ENCODE measurements at places on chromosomes 7 and 10.
A peak's percentile ranks its signal among the peaks of the same experiment; 100 is the strongest.

- DNase-seq: no peak
- H3K27me3 ChIP-seq: no peaks in the 10 kb centered on the region
- H3K4me3 ChIP-seq: no peak overlapping the region
- H3K36me3 ChIP-seq: peaks cover 32% of the 10 kb centered on the region
Measured at GRCh38 chr7:155311826-155312537, 14.3 kb downstream of the INSIG1 start.

GRCh38 chr7:97018126-97018601 is 6.5 kb downstream of the DLX5 start:
- H3K27ac ChIP-seq: no peak overlapping the region
- no peak overlapping the region for H3K4me3 ChIP-seq
- no peaks in the 10 kb centered on the region for H3K27me3 ChIP-seq
- no peaks in the 10 kb centered on the region for H3K36me3 ChIP-seq
- DNase-seq: no peak

DNA sequence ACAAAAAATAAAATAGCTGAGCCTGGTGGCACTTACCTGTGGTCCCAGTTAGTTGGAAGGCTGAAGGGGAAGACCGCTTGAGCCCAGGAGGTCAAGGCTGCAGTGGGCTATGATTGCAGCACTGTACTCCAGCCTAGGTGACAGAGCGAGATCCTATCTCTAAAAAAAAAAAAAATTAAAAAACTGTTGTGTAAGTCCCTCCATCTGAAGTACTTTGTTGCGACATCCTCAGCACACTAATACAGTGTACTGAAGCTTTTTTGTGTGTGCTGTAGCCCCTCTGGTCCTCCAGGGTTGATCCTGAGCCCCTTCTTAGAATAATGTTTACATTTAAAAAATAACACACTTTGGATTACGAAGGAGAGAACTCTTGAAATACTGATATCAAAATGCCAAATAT is 71.3 kb downstream of the PFKFB3 start:
- H3K27ac ChIP-seq: no peak overlapping the region
- no peak for DNase-seq
- no peak overlapping the region for H3K4me3 ChIP-seq

GRCh38 chr7:36896956-36897590 is 172.8 kb upstream of the AOAH start:
- H3K4me1 ChIP-seq: no peaks in the 10 kb centered on the region
- no peaks in the 10 kb centered on the region for H3K36me3 ChIP-seq
- H3K27ac ChIP-seq: no peak overlapping the region
- H3K4me3 ChIP-seq: no peak overlapping the region
- H3K27me3 ChIP-seq: no peaks in the 10 kb centered on the region

DNA sequence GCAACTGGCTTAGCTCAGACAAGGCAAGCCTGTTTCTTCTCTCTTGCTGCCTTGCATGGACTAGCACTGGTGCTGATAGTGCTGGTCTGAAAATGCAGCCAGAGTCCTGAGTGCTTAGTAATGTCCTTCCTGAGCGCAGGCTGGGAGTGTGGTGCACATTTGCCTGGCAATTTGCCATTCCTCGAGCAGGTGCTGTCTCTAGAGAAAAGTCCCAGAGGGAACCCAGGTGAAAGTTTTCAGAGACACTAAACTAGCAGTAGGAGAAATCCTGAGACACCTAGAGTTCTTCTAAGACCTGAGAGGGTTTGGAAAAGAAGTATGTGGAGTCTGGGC is 1.9 kb downstream of the SFTPD start:
- H3K36me3 ChIP-seq: no peaks in the 10 kb centered on the region
- DNase-seq: no peak
- no peaks in the 10 kb centered on the region for H3K4me1 ChIP-seq
- H3K4me3 ChIP-seq: no peak overlapping the region
- H3K27me3 ChIP-seq: no peaks in the 10 kb centered on the region
- H3K27ac ChIP-seq: no peak overlapping the region

- H3K27ac ChIP-seq: no peak overlapping the region
- no peaks in the 10 kb centered on the region for H3K4me1 ChIP-seq
- no peaks in the 10 kb centered on the region for H3K36me3 ChIP-seq
- DNase-seq: no peak
Measured at GRCh38 chr10:110269374-110270318, 35.1 kb downstream of the SMNDC1 start.

DNA sequence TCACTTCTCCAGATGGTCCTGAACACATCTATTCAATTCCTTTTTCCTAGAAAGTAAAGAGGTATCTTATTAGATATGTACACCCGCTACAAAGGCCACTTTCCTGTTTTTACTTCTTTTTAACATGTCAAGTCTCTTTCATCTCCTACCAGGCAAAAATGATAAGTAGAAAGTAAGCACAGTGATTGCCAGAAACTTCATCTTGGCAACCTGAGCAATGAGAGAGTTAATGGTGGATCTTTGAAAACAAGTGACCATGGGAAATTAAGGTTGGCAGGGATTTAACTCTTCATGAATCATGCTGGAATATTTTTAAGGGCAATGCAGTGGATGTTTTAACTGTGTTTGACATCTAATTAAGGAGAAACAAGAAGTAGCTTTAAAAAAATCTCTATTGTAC is 2.7 kb downstream of the SEMA3A start:
- H3K27me3 ChIP-seq: no peaks in the 10 kb centered on the region
- no peak for DNase-seq
- H3K27ac ChIP-seq: no peak overlapping the region
- H3K4me3 ChIP-seq: no peak overlapping the region

GRCh38 chr10:131453721-131454634 is 142.5 kb upstream of the TCERG1L start:
- 0 out of 2 replicates have a peak, but pooled peaks cover 2% of the 10 kb centered on the region for H3K4me1 ChIP-seq
- H3K4me3 ChIP-seq: no peak overlapping the region
- peak; percentile 86 for DNase-seq
- no peak overlapping the region for H3K27ac ChIP-seq
- H3K36me3 ChIP-seq: no peaks in the 10 kb centered on the region

DNA sequence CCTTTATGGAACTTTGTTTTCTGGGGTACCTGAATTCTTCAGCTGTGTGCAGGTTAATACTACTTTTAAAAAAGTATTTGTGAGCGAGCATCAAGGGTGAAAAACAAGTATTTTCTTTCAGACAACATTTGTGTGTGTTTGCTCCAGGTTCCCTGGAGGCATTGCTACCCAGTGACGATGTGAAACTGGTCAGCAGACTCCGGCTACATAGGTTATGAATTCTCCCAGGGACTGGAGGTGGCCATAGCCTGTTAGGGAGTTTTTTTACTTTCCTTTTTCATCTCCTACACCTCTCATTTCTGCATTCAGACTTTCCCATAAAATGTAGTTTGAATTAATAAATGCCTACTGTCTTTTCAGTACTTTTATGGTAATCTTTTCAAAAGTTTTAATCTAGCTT is 7.6 kb downstream of the AKR1D1 start:
- no peak overlapping the region for H3K27ac ChIP-seq
- no peaks in the 10 kb centered on the region for H3K4me1 ChIP-seq
- H3K27me3 ChIP-seq: no peaks in the 10 kb centered on the region
- H3K4me3 ChIP-seq: no peak overlapping the region

GRCh38 chr7:138151731-138152577 is 75.7 kb downstream of the AKR1D1 start:
- H3K4me1 ChIP-seq: no peaks in the 10 kb centered on the region
- no peak overlapping the region for H3K27ac ChIP-seq
- DNase-seq: no peak
- H3K27me3 ChIP-seq: no peaks in the 10 kb centered on the region
- H3K36me3 ChIP-seq: no peaks in the 10 kb centered on the region

- H3K27me3 ChIP-seq: no peaks in the 10 kb centered on the region
- no peak overlapping the region for H3K4me3 ChIP-seq
- H3K36me3 ChIP-seq: no peaks in the 10 kb centered on the region
- H3K4me1 ChIP-seq: no peaks in the 10 kb centered on the region
Measured at GRCh38 chr10:58064714-58065528, 202.8 kb downstream of the IPMK start.

GRCh38 chr10:51503378-51503777 is 196.0 kb downstream of the CSTF2T start:
- no peak overlapping the region for H3K27ac ChIP-seq
- no peaks in the 10 kb centered on the region for H3K27me3 ChIP-seq
- no peaks in the 10 kb centered on the region for H3K4me1 ChIP-seq
- H3K4me3 ChIP-seq: no peak overlapping the region
- no peaks in the 10 kb centered on the region for H3K36me3 ChIP-seq
- DNase-seq: no peak

DNA sequence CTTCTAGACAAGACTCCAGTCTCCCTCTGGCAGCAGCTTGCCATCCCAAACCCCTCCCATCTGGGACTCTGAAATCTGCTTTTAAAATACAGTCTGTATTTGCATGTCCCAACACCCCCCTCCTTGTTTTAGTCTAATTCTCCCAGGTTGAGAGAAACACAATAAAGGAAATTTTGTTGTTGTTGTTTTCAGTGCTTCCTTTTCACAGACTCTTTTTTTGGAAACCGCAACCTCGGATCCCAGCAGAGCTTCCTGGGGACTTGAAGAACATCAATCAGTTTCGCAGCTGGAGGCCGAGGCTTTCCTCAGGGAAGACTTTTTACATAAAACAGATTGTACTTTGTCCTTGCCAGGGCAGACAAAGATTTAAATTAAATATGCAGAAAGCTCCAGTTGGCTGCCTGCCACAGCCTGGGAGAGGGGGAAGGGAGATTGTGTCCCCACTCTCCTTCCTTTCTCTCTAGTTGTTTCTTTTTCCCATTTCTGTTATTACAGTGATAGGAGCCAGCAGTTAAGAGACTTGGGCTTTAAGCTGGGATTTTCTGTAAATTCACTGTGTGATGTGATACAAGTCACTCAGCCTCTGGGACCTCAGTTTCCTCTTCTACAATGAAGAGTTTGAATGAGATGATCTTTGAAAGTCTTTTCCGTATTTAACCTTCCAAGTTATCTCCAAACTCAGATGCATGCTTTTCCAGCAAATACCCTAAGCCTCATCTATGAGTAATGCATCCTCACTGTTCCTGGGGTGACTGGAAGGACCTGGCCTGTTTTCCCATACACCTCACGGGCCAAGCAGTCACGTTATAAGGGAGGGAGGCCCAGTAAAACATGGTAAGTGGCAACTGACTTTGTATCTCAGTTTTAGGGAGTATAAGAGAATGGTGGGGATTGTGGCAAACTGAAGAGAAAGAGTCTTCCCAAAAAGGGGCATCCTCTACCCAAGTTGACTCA is 192.3 kb downstream of the REEP3 start:
- H3K27me3 ChIP-seq: no peaks in the 10 kb centered on the region
- H3K4me3 ChIP-seq: no peak overlapping the region
- H3K27ac ChIP-seq: no peak overlapping the region
- H3K4me1 ChIP-seq: peaks cover 47% of the 10 kb centered on the region

DNA sequence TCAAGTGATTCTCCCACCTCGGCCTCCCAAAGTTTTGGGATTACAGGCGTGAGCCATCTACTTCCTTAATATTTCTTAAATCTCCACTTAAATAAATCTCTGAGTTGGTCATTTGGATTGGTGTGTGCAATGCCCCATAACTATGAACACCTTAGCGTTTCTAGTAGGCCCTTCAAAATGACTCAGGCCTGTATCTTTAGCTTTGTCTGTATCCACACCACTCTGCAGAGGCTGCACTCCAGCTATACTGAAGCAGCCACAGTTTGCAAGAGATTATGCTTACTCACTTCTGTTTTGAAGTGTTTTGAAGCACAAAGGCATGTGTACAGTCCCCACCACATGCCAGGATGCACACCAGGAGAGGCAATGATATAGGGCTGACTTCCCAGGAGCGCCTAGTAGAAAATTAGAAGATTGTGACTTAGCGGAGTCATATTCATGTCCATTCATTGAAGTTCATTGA is 2.4 kb upstream of the ST7 start:
- no peak overlapping the region for H3K4me3 ChIP-seq
- H3K36me3 ChIP-seq: no peaks in the 10 kb centered on the region
- no peak overlapping the region for H3K27ac ChIP-seq
- DNase-seq: no peak
- H3K4me1 ChIP-seq: peaks cover 11% of the 10 kb centered on the region

- H3K4me3 ChIP-seq: peak overlapping the region; percentile 100
- H3K27ac ChIP-seq: no peak overlapping the region
- H3K27me3 ChIP-seq: no peaks in the 10 kb centered on the region
Measured at GRCh38 chr10:32445036-32445435, 904 bp upstream of the CCDC7 start.

GRCh38 chr10:24790073-24790472 is 66.4 kb upstream of the ARHGAP21 start:
- no peaks in the 10 kb centered on the region for H3K36me3 ChIP-seq
- H3K27ac ChIP-seq: no peak overlapping the region
- H3K4me3 ChIP-seq: no peak overlapping the region
- H3K27me3 ChIP-seq: no peaks in the 10 kb centered on the region
- no peaks in the 10 kb centered on the region for H3K4me1 ChIP-seq
- DNase-seq: no peak

- DNase-seq: no peak
- H3K27me3 ChIP-seq: no peaks in the 10 kb centered on the region
- no peaks in the 10 kb centered on the region for H3K4me1 ChIP-seq
- no peak overlapping the region for H3K27ac ChIP-seq
- H3K4me3 ChIP-seq: no peak overlapping the region
- H3K36me3 ChIP-seq: no peaks in the 10 kb centered on the region
Measured at GRCh38 chr7:83550100-83550499, 98.8 kb downstream of the SEMA3E start.

DNA sequence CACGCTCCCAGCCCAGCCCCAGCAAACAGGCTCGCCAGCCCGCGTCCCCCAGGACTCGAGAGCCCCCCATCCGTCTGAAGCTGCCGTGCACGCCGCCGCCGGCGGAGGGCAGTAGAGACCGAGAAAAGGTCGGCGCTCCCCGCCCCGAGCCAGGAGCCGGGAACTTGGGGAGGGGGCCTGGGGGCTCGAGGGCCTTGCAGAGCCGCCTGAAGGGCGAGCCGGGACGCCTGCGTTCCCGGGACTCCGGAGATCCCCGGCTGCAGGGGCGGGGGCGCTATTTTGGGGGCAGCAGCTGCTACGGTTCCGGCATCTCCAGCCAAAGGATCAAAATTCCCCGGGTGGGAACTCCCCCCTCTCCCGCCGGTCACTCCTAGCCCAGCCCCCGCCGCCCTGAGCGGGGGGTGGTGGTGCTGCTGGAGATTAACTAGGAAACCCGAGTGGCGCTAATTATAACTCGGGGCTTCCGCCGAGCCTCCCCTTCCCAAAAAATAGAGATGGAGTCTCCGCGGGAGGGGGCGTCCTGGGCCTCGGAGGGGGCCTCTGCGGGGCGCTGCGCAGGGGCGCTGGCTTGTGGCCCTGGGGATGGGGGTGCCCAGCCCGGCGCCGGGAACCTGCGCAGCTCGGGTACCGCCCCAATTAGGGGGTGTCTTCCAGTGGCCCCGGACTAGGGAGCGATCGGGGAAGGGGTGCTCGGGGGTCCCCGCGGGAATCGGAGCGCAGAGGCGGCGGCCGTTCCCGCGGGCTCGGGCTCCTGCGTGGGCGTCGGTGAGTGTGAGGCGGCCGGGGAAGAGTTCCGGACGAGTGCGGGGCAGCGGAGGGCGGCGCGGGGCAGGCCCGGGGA is 608 bp downstream of the ACHE start:
- peaks cover 16% of the 10 kb centered on the region for H3K4me1 ChIP-seq
- H3K36me3 ChIP-seq: no peaks in the 10 kb centered on the region
- DNase-seq: peak; percentile 82
- no peaks in the 10 kb centered on the region for H3K27me3 ChIP-seq
- peak overlapping the region; percentile 5 for H3K4me3 ChIP-seq
- no peak overlapping the region for H3K27ac ChIP-seq

- no peaks in the 10 kb centered on the region for H3K4me1 ChIP-seq
- H3K27ac ChIP-seq: no peak overlapping the region
- H3K36me3 ChIP-seq: no peaks in the 10 kb centered on the region
- H3K4me3 ChIP-seq: no peak overlapping the region
Measured at GRCh38 chr7:122380992-122381391, 76.4 kb upstream of the FEZF1 start.

GRCh38 chr10:36538953-36539586 is 586.3 kb upstream of the ANKRD30A start:
- H3K36me3 ChIP-seq: no peaks in the 10 kb centered on the region
- H3K27ac ChIP-seq: no peak overlapping the region
- H3K27me3 ChIP-seq: no peaks in the 10 kb centered on the region
- DNase-seq: no peak
- peaks cover 30% of the 10 kb centered on the region for H3K4me1 ChIP-seq
- H3K4me3 ChIP-seq: no peak overlapping the region

Data from Karpas-422 (cell line).